Hepatic stellate cell (primary cell): ENCODE measurements at places on chromosomes 11 and 22.

- no peak for DNase-seq
Observed at GRCh38 chr11:58957922-58958321, 18.6 kb downstream of the GLYATL1 start.

DNA sequence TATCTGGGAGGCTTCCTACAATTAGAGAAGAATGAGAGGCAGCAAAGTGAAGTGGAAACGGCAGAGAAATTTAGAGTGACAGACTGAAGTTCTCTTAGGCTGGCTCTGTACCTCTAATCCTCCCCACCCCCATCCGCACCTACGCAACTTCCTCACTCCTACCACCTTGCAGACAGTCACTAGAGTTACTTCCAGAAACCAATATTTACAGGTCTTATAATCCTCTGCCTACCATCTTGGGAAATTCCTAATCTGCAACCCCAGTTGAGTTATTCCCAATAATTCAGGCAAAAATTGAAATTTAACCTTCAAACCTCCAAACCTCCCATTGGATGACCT lies 71.7 kb downstream of the PAK1 start:
- DNase-seq: no peak

DNA sequence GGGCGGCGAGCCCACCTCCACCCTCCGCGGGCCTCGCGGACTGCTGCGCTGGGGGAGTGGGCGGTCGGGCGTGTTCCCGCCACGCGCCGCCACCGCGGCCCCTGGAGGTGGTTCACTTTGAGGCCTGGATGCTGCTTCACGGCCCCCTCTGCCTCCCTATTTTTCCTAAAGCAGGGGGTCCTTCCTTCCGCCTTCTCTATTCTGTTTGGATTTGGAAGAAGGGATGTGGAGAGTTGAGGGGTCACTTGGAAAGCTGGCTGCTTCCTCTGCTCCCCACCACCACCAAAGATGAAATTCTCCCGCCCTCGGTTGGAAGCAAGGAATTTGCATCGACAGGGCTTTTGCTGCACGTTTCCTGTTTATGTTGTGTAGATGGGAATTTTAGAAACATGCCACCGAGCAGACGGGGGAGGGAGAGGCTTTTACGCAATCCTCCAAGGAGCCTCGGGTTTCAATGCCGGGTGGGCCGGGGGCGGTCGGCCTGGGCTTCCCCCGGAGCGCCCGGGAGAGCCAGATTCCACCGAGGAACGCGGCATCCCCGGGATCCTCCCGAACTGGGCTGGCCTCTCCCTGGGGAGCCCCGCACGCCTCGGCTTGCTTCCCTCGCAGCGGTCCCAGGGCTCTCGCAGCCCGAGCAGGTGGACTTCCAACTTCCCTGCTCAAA lies 403 bp upstream of the SBF2 start:
- DNase-seq: peak; percentile 51

GRCh38 chr11:113270080-113270479 lies 44.3 kb upstream of the TTC12 start:
- DNase-seq: no peak

GRCh38 chr11:113531575-113532451 lies 56.6 kb upstream of the DRD2 start:
- no peak for DNase-seq

DNA sequence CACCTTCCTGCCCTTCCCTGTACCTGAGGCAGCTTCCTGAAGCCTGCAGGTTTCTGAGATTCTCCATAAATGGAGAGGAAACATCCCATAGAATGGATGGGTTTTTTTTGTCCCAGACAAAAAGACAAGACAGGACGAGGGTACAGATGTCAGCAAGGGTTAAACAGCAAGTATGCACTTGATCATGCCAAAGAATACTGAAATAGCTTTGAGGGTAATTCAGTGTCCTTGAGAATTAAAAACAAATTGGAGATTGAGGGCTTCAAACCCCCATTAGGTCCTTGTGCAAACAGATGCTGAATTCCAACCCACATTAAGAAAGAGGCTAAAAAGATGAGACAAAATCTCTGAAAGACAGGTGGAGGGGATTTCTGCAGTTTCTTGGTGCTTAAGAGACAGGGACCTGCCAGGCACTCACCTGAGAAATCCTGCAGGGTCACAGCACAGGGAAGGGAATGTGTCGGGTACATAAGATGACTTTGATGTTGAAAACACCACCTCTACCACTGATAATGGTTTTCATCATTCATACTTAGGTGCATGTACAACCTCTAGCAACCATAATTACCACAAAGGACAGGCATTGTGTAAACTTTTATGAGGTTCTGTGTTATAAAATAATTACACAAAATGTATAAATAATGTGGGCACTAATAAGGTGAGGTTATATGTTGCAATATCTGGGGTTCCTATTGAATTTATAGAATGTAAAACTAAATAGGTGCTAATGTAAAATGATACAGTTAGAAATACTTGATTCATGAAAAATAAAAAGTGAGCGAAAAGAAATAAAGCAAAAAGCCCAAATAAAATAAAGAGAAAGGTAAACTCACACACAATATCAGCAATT lies 107.1 kb upstream of the TOP3B start:
- no peak for DNase-seq

GRCh38 chr11:32121012-32121411 lies 30.1 kb downstream of the RCN1 start:
- DNase-seq: no peak

DNA sequence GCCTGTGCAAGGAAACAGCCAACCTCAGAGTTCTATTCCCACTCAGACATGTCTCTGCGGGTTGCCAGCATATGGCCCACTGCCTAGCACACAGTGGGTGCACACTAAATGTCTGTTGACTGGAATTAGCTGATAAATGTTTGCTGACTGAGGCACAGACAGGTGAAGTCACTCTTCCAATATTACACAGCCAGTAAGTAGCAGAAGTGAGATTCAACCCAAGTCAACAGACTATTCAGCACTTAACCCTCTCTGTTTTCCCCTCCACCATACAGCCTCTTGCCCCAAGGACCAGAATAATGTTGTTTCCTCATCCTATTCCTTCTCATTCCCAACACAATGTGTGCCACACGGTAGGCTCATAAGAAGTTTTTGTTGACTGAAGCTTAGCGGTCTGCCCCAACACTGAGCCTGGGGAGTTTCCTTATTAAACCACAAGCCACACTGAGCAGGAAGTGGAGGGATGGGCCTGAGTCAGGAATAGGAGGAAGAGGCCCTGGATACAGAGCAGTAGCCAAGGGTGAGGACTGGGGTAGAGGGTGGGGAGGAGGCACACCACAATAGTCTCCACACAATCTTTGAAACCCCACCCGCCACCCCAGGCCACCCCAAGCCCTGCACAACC lies 15.7 kb upstream of the IL10RA start:
- no peak for DNase-seq

- peak; percentile 91 for DNase-seq
Observed at GRCh38 chr22:36467042-36467810, 14.2 kb downstream of the TXN2 start.

DNA sequence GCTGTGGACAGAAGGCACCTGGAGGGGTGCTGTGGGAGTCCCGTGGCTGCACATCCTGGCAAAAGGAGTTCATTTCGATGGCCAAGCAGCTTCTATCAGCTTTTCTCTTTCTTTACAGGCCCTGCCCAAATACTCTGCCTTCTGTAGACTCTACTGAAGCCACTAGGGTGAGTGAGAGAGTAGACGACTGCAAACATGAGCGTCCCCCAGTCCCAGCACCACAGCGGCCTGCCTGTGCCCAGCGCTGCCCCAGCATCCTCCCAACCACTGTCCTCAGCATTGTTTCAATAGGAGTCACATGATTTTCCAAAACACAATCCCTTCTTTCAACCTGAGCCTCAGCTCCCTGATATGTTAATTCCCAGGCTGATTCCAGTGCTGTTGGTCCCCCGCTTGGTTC lies 110.0 kb downstream of the KIRREL3 start:
- DNase-seq: no peak

- DNase-seq: peak; percentile 83
Observed at GRCh38 chr22:28798810-28799605, 1.4 kb downstream of the XBP1 start.

GRCh38 chr11:76167590-76167989 lies 38.7 kb downstream of the WNT11 start:
- DNase-seq: no peak

- no peak for DNase-seq
Observed at GRCh38 chr11:116353589-116353988, 419.2 kb downstream of the BUD13 start.

DNA sequence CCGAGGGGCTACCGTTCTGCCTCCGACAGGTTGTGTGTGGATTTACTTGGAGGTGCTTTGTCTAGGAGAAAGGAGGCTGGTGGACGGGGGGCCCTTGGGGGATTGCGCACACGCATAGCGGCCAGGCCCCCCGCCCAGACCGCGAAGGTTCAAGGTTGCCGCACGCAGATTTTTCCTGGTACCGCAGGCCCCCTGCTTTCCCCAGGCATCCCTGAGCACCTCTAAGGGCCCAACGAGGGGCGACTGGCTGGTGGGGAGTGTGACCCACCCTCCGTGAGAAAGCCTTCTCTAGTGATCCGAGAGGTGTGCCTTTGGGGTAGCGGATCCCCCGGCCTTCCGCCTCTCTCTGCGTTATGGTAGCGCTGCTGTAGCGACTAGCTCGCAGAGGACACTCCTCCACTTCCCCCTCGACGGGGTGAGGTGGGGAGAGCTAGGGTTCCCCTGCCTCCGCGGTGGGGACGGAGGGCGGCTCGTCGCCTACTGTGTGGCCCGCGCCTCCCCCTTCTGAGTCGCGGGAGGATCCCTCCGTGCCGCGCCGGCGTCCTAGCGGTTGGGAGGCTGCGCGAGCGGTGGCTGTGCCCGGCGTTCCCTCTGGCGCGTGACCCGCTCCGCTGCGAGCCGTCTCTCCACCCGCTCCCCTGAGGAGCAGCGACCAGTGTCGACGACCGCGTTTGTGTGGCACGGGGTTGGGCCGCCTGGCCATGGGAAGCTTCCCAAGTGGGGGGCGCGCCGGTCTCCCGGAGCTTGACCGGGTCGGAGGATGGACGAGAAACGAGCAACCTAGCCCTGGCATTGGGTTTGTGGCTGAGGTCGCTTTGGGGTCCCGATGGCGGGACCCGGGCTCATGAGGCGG lies 3900.0 kb upstream of the OR11H1 start:
- no peak for DNase-seq

GRCh38 chr11:28003615-28004014 lies 104.3 kb downstream of the KIF18A start:
- DNase-seq: no peak

- DNase-seq: no peak
Observed at GRCh38 chr11:35057926-35058668, 80.9 kb upstream of the CD44 start.

DNA sequence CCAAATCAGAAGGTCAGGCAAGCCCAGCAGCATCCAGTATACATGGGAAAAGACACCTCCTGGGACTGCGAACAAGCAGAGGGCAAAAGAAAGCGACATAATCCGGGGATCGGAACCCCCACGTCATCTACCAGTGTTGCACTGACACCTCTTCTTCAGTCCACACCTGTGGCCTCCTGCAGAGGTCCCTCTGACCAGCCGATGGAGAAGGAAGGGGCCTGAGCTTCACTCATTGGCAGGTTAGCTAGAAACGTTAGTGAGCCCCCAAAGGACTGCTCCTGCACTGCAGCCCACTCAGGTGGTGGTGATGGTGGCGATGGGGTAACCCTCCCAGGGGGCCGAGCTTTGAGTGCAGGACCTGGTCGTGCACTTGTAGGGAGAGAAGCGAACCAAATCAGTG lies 22.1 kb downstream of the ASCL2 start:
- DNase-seq: no peak

GRCh38 chr11:66015454-66015881 lies 3.7 kb downstream of the CST6 start:
- peak; percentile 69 for DNase-seq

GRCh38 chr11:44702889-44703288 lies 23.9 kb upstream of the TSPAN18 start:
- DNase-seq: no peak

DNA sequence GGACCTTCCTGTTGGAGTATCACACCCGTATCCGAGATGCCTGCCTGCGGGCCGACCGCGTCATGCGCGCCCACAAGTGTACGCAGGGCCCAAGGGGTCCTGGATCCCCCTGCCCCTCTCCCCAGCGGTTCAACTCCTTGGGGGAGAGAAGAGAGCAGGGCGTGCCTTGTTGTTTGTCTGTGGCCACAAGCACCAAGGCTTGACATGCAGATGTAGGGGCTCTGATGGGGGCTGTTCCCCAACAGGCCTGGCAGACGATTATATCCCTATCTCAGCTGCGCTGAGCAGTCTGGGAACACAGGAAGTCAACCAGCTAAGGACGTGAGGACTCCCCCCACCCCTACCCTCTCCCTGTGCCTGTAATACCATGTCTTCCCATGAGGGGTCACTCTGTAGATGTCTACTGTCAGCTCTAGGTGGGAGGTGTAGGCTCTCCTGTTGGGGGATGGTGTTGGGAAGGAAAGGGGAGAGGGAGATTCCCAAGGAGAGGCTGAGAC lies 6.8 kb downstream of the CFL1 start:
- DNase-seq: no peak

DNA sequence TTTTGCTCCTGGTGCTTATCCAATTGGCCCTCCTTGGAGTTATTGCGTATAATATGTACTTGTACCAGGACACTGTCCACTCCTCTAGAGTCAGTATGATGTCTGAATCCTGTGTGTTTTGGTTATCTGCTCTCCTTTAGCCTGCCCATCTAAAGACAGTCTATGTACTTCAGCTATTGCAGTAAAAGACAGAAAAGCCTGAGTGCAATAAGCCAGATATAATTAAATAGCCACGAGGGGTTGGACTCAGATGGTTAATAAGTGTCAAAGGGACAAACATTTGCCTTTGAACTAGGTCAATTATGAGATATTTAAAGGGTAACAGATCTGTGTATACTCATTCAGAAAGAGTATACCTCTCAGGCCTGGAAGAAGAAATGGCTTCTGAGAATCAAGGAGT lies 406.7 kb downstream of the LUZP2 start:
- no peak for DNase-seq

GRCh38 chr11:79062814-79063762 lies 377.7 kb downstream of the TENM4 start:
- DNase-seq: peak; percentile 56

- DNase-seq: no peak
Observed at GRCh38 chr11:35800970-35801953, 138.7 kb downstream of the TRIM44 start.

DNA sequence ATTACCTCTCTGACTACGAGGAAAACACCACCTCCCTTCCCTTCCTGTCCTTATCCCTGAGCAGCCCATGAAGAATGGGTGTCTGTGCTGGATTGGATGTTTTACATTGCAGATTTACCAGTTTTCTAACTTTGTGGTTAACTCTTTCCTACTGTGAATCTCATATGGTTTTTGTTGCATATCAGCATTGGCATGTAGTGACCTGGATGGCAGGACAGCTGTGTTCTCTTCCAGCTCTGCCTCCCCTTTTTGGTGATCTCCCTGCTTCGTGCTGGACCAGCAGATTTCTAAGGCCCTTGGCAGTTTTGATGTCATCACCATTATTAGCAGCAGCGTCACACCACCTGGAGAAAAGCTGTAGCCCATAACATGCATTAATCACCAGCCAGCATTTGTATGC lies 26.7 kb downstream of the OR6Q1 start:
- DNase-seq: no peak
